ENCODE measurements at places on chromosomes 1 and 21.

- peak; percentile 35 for DNase-seq
These were observed 32.3 kb upstream of the ID3 start for GRCh38 chr1:23591460-23592208.

- DNase-seq, result no peak
These were observed 12.6 kb downstream of the PKP1 start for GRCh38 chr1:201295861-201296260.

GRCh38 chr1:99685516-99686180, 39.7 kb downstream of the PALMD start:
- DNase-seq, result peak; percentile 51

GRCh38 chr1:152153996-152154395, 5.0 kb downstream of the RPTN start:
- no peak for DNase-seq

GRCh38 chr1:203907901-203908300, 46.5 kb downstream of the SNRPE start:
- no peak for DNase-seq

GRCh38 chr21:31644643-31645042, 14.8 kb upstream of the SOD1 start:
- DNase-seq, result no peak

GRCh38 chr1:109877317-109877771, 33.3 kb upstream of the CSF1 start:
- no peak for DNase-seq

DNA sequence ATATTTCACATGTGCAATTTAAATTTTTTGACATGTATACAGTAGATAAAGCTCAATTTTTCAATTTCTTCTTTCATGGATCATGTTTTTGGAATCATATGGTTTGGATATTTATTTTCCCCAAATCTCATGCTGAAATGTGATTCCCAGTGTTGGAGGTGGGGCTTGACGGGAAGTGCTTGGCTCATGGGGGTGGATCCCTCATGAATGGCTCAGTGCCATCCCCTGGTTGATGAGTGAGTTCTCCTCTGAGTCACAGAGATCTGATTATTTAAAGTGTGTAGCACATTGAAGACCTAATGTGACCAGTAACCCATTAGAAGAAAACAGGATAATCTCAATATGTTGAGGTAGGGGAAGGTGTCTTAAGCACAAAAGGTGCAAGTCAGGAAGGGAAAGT, 9.1 kb upstream of the IFI16 start:
- peak; percentile 58 for DNase-seq

DNA sequence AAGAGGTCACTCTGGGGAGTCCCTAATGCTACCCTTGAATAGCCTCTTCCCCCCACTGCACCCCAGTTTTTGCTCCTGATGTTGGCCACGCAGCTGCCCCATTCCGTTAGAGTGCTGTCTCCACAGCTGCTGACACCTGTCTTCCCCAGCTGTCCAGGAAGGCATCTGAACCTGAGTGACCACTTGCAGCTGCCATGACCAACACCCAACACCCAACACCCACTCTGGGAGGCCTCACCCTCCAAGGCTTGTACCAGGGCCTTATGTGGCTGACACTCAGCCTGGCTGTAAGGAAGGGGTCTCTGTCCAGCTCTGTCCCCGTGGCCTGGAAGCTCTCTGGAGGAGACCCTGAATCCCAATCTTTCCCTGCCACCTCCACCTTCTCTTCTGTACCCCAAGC, 26.7 kb upstream of the LDLRAP1 start:
- DNase-seq, result no peak

DNA sequence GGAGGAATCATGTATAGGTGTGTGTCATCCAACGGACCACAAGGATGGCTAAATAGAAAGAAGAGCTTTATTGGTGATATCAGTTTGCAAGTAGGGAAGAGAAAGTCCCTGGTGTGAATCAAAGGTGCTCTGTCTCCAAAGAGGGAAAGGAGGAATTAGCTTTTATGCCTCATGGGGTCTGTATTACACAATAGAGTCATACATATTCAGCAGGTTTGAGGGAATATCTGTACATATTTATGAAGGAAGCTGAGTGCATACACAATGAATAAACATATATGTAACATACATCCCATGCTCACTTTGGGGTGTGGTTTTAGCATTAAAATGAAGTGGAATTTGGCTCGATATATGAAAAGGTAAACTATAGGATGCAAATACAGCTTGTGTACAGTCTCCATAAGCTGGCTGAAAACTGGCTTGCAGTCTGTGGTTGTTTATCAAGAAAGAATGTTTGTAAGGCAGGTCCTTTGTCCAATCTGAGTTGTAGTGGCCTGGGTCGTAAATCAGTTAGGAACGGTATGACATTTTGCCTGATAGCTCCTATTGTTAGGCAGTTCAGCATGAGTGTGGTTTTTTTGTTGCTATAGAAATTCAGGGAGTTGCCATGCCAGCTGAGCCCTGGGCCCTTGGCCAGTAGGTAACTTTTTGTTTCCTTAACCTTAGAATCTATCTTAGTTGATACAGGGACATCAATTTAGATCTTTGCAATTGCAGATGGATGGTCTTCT, 198.0 kb upstream of the ZP4 start:
- DNase-seq, result no peak

DNA sequence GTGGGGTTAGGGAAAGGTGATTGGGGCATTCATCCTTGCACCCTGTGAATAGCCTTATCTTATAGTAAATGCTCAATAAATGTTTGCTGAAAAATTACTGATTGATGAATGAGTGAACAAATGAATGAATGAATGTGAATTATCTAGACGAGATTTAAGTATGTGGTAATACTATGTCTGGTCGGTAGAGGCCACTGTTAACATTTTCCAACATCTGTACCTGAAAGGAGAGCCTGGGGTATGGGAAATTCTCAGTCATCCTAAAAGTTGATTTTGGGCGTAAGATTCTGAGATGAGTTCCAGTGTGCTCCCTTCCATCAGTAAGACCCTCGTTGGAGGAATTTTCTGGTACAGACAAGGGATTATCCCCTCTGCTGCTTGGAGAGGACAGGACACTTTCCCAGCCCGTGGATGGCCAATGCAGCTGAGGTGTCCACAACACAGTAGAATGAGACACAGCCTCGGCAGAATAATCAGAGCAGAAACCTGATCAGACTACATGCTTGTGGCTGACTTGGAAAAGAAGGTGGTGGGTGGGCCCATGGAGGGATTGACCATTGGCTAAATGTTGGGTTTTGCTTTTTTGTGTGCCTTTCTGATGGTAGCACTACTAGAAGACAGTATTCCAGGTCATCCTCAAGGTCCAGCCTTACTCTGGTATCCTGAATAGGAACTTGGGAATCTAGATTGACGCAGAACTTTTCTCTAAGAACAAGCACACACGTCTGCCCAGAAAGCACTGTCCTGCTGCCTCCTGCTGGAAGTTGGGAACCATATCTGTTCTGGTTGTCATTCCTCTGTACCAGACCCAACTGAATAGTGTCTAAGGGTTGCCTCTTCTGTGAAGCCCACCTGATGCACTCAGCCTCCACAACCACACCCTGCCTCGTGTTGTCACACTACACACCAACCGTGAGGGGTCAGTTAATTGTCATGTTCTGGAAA, 262.0 kb downstream of the TNR start:
- DNase-seq, result peak; percentile 7

- DNase-seq, result no peak
These were observed 189.6 kb upstream of the PTGFR start for GRCh38 chr1:78301141-78301540.

GRCh38 chr1:1208713-1209433, 2.5 kb upstream of the TNFRSF18 start:
- peak; percentile 16 for DNase-seq

All from inflammatory macrophage (primary cell).